ENCODE measurements at places on chromosomes 11 and 22.
A peak's percentile ranks its signal among the peaks of the same experiment; 100 is the strongest.

GRCh38 chr11:13928566-13929251 is 33.8 kb upstream of the SPON1 start:
- no peak for DNase-seq

DNA sequence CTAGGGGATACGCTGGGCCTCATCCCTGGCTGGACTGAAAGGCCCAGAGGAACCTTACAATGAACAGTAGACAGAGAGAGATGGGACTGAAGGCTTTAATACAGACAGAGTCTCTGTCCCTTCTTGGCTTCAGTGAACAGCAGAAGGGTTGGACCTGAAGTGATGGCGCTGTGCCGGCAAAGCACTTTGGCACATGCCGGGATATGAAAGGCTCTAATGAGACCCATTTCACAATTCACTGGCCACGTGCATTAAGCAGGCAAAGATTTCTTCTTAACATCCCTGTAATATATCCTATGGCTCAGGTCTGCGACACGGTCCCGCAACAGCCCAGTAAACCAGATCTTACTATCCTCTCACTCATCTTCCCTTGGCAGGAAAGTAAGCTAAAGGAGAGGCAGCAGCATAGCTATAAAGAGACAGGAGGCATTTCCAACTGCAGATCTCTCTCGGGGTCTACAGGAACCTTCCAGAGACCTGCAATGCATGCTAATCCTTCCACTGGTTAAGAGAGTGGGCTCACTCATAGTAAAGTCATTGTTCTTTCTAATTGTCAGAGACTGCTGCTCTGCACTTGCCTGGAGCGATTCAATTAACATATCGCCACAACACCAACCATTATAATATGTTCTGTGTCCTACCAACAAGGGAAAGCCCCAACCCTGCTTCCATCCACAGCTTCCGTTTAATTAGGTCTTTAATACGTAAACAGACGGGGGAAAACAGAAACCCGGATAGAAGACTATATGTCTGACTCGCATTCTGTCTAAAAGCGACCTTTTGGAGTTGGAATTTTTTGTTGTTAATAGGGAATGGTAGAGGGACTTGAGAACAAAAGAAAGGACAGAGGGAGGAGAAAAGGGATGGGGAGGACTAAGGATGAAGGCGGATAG is 1179.0 kb downstream of the LRRC4C start:
- peak; percentile 30 for DNase-seq

GRCh38 chr11:24509114-24509513 is 12.3 kb downstream of the LUZP2 start:
- DNase-seq: no peak

GRCh38 chr11:364991-365725 is 4.1 kb upstream of the B4GALNT4 start:
- DNase-seq: no peak

DNA sequence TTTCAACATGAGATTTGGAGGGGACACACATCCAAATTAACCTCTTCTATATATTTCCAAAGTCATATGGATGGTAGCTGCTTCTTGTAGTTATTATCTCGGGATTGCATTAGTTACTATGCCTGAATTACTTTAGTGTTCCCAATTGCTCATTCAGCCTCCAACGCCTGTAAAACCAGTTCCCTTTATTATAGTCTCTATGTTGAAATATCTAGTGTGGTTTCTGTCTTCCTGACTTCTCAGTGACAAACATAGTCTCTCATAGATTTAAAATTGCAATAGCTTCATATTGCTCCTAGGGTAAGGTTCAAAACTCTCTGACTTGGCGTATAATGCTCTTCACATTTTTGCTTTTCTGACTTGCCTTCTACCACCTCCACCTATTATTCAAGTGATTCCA is 366.4 kb downstream of the CASP12 start:
- DNase-seq: no peak

- peak; percentile 74 for DNase-seq
Measured at GRCh38 chr11:61281581-61282250, 13.4 kb downstream of the VWCE start.

DNA sequence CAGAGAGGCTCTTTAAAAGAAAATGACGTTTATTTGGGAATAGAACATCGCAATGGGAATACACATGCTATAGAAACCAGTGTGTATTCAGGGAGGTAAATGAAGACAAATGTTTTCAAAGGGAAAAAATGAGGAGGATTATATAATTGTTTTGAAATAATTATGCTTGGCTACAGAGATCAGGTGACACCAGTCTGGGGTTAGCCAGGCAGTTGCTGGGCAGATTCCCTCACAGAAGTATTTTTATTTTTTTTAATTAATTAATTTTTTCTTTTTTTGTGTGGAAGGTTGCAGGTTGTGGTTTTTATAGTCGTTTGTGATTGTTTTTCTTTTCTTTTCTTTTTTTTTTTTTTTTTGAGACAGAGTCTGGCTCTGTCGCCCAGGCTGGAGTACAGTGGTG is 5.6 kb upstream of the STARD10 start:
- DNase-seq: no peak

DNA sequence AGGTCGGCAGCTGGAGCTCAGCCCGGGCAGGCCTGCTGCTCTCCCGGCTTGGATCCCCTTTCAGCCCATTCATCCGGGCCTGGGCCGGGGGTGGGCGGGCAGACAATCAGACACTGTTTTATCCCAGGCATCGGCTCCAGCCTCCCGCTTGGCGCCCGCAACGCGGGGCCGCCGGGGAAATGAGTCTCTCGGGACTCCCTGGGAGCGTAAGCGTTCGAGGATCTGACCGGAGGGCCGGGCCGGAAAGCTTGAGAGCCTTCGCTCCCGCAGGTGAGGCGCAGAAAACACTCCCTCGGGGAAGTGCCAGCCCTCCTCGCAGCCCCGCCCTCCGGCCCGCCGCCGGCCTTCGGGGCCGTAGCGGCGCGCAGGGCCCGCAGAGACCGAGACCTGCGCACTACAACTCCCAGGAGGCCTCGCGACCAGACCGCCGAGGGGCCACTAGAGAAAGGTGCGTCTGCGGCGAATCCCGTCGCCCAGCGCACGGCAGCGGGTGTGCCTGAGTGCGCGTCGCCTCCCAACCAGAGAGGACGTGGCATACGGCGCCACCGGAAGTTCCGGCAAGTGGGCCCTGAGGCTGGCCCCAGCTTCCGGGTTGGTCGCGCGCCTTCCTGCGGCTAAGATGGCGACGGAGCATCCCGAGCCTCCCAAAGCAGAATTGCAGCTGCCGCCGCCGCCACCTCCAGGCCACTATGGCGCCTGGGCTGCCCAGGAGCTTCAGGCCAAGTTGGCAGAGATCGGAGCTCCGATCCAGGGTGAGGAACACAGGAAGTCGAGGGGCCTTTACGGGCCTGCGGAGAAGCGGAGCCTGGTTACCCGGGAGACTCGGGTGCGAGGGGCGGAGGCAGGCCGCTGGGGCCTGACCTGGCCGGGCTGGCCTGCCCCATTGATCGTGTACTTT is at the start of gene SF3B2:
Gene SF3B2, plus strand, starts transcription at position 599 of the 898 bp plus-strand sequence. Its CDS starts 21 bp downstream, at position 620.
- peak; percentile 99 for DNase-seq

DNA sequence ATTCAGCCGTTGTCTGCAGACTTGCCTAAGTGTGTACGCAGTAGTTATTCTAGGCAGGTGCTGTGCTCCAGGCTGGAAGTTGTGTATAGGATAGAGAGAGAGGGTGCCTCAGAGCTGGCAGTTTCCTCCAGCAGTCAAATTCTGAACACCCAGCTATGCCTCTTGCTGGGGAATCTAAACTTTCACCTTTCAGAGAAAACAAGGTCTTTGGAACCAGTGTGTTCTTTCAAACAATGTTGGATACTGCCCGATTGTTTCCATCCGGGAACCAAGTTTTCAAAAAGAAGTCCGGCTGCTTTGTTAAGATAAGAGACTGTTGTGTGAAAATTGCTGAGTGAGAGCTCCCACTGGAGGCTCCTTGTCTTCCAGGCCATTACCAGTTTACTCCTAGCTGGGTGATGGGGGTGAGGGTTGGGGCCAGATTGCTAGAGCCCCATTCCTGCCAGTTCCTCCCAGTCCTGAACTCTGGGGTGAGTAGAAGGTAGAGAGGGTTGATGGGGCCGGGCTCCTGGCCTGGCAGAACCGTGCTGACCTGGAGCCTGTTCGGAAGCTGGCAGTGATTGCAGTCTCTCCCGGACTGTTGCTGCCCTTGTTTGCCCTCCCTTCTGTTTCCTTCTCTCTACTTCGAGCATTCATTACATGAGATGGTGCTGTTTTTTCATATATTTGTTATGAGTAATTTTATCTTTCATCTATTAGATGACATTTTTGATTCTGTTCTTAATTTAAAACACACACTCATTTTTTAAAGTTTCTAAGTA is 150.2 kb downstream of the TEAD1 start:
- DNase-seq: no peak

GRCh38 chr22:44192816-44193534 is 12.2 kb downstream of the PARVG start:
- DNase-seq: no peak

DNA sequence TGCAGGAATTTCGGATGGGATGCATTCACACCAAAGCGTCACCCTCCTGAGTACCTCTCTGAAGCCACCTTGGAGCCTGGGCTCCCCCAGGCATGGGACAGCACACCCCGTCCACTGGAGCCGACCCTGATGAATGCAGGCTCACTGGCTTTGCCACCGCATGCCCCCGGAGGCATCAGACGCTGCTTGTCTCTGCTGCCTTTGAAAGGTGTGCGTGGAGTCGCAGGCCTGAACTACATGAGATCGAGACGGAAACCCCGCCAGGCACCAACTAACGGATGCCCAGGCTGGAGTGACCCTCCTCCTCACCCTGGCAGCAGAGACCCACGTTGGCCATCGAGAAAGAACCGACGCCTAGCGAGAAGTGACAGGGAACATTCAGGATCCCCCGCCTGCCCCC is 22.5 kb downstream of the KRTAP5-5 start:
- no peak for DNase-seq

- DNase-seq: no peak
Measured at GRCh38 chr11:15313862-15314261, 199.1 kb downstream of the INSC start.

- DNase-seq: no peak
Measured at GRCh38 chr11:58059007-58059350, 28.2 kb downstream of the OR6Q1 start.

DNA sequence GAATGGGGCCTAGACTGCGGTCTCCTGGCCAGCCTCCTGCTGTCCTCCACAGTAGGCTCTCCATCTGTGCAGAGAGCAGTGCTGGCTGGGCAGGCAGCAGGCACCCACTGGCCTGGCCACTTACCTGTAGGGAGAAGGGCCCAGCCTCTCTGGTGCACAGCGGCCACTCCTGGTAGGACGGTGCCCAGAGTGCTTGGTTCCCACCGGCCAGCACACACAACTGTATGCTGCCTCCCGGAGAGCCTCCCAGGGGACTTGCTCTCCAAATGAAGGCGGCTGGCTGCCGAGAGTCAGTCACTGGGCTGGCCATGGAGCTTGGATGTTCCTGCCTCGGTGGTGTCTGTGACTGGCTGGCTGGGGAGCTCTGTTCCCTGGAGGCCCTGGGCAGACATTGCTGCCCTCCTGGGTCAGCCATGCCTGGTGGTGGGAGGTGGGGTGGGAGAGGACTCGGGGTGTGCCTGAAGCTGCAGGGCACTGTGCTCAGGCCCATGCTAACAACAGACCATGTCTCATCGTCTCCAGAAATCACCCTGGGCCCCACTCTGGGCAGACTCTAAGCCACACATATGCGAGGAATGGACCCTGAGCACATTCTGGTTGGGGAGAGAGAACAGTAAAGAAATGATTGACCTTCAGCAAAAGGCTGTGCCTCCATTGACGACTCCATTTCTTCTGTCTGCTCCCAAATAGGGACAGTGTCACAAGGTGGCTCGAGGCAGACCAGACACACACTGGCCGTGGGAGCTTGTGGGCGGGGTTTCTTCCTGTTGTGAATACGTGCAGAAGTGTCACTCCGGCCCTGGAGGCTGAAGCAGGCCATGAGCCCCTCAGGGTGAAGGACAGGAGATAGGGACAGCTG is 350.8 kb downstream of the TBC1D22A start:
- DNase-seq: peak; percentile 63

DNA sequence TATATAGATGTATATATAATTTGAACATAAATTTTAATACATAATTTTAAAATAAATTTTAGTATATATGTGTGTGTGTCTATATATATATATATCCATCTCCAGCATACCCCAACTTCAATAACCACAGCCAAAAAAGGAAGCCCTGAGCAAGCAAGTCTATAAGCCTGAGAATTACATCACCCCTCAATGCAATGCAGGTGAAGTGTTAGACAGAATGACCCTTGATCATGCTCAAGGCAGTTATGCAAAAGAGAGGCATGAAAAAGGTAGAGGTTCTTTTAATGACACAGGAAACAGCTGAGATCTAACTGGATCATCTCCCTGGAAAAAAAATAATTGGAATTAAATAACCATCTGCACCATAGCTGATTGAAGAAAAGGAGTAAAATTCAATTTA is 557.9 kb upstream of the ANO5 start:
- DNase-seq: no peak

GRCh38 chr11:125180413-125181305 is 16.1 kb downstream of the PKNOX2 start:
- DNase-seq: no peak

DNA sequence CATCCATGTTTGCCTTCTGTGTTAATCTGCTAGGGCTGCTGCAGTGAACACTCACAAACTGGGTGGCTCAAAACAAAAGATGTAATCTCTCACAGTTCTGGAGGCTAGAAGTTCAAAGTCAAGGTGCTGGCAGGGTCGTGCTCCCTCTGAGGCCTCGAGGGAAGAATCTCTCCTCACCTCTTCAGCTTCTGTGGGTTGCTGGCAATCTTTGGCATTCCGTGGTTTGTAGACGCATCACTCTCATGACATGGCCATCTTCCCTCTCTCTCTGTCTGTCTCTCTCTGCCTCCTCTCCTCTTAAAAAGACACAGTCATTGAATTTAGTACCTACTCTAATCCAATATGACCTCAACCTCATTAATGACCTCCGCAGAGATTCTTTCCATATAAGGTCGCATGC is 78.8 kb downstream of the TSPAN18 start:
- DNase-seq: no peak

DNA sequence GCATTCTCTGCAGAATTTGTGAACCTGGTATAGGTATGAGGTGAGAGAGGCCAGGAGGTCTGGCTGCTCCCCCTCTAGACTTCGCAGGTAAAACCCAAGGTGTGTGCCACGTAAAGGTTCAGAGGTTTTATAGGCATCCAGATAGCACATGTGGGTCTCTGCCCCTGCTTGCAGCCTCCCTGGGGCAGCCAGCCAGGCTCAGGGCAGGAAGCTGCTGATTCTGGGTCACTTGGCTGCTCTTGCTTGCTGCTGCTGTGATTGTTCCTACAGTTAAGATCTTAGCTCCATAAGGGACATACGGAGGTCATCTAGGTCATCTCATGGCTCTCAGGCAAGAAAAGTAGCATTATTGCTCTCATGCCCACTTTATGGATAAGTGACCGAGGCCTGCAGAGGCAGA is 30.2 kb downstream of the ZBTB16 start:
- no peak for DNase-seq

DNA sequence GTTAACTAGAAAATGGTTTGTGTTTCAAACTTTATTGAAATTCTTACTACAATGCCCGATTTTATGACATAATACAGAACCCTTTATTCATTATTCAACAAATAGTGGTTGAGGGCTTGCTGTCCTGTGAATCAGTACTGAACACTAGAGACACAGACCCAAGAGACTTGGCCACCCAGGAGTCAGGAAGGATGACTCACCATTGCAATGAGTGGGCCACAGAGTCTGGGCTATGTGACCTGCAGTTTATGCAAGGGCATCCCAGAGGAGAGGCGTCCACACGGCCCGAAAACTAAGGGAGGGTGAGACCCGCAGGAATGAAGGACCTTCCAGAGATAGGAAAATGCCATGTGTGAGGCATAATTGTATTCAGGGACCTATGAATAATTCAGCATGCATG is 143.8 kb upstream of the DDI1 start:
- DNase-seq: peak; percentile 16
